ENCODE measurements at places on chromosomes 4 and X.

DNA sequence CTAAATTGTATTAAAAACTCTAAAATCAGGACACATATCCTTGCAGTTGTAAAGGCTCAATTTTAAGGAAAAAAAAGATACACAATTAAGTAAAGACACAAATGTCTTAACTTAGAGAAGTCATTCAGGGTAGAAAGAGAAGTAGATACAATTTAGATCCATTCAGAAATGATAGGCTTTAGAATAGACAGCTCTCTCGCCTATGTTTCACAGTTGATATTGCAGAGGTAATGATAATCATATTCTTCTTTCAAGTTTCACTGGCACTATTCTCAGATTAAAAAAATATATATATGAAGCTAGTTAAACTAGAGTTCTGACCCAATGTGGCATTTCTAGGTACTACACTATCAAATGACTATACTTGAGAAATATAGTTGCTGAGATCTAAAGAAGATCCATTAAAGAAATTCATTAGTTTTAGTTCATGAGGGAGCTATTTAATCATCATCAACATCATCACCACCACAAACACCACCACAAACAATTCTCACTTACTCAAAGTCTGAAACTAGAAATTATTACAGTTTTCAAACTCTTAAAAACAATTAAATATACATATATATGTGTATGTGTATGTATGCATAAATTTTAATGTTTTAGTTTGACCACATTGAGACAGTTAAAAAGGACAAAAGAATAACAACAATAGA, 93.1 kb downstream of the ANTXR2 start:
- DNase-seq, result no peak

- no peak for DNase-seq
These were observed at the start of gene L1CAM for GRCh38 chrX:153885968-153886903. Gene L1CAM (minus strand): TSS chrX:153886173. CDS start chrX:153875836, 10,337 bp downstream.

- DNase-seq, result no peak
These were observed 648 bp downstream of the GRK4 start for GRCh38 chr4:2963966-2964471.

GRCh38 chr4:153555730-153556434, 89.7 kb downstream of the TMEM131L start:
- DNase-seq, result no peak

DNA sequence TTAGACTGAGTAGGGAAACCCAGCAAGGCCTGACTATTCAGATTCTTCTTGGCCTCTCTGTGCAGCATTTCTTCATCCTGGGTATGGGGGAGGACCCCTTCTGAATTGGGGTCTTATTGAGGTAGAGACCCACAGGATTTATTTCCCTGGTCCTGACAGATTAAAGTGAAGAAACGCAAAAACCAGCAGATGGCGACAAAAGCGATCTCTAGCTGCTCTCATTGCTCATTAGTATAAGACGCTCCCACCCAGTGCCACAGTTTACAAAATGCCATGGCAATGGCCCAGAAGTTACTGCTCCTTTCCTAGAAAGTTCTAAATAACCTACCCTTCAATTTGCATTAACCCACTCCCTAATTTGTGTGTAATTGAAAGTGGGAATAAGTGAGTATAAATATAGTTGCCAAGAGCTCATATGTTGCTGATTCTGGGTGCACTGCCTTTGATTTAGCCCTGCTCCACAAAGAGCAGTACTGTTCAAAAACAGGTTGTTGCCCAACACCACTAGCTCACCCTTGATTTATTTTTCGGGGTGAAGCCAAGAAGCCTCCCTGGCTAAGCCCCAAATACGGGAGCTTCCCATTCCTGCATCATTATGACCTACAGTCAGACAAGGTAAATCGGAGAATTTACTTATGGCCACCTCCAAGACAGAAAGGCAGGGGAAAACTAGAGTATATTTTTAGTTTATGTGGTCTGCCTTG, 3.7 kb upstream of the BEX4 start:
- DNase-seq, result no peak

DNA sequence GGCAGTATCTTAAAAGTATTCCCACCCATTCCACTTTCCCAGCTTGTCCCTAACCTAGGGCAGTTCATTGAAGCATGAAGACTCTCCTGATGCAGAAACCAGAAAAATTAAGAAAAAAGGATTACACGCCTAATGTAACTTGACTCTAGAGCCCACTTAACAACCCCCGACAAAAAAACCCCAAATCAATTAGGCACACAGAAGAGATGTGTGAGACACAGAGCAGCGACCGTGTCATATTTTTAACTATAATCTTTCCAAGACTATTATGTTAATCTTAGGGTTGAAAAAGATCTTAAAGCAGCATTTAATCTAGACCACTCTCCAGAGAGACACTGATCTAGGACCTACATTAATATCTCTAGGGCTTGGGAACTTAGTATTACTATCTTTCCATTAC, 1.3 kb downstream of the YTHDC1 start:
- DNase-seq, result no peak

DNA sequence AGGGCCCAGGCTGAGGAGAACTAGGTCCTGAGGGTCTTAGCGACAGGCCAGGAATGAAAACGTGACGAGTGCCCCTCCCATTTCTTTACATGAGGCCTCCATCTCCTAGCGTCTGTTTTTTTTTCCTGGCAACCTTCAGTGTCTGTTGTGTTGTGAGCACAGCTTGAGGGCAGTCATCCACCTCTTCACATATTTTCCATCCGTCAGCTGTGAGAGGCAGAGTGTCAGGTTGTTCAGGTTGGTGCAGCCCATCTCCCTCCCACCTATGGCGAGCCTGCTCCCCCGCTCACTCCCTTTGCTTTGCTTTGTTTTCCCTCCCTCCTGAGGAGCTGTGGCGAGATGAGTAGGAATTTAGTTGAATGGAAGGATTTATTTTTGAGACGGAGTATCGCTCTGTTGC, 51.7 kb upstream of the CHRNA9 start:
- peak; percentile 10 for DNase-seq

DNA sequence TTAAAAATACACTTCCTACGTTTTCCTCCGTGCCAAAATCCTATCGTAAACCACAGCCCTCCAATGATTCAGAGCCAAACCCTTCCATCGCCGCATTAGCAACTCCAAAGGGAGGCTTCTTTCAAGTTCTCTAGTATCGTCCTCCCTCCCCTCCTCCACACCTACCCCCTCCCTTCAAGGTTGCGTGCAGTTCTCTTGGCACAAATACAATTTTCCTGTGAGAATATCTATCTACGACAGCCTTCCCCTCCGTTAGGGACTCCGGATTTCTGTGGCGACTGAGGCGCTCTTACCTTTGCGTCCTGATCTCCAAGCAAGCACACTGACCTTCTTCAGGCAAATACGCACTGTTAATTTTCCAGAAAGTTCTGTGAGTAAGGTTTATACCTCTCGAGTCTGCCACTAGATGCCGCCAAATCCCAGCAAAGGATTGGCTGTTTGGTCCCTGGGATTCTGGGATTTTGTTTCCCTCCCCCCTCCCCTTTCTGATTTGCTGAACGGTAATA, 1.2 kb upstream of the MORF4L2 start:
- DNase-seq, result peak; percentile 51

GRCh38 chr4:86816501-86817273, 32.5 kb downstream of the SLC10A6 start:
- no peak for DNase-seq

- DNase-seq, result peak; percentile 1
These were observed 62.4 kb upstream of the PDLIM3 start for GRCh38 chr4:185597532-185598188.

- DNase-seq, result no peak
These were observed 172.8 kb downstream of the SCFD2 start for GRCh38 chr4:53193111-53193510.

GRCh38 chr4:151727365-151727764, 33.4 kb downstream of the GATB start:
- no peak for DNase-seq

DNA sequence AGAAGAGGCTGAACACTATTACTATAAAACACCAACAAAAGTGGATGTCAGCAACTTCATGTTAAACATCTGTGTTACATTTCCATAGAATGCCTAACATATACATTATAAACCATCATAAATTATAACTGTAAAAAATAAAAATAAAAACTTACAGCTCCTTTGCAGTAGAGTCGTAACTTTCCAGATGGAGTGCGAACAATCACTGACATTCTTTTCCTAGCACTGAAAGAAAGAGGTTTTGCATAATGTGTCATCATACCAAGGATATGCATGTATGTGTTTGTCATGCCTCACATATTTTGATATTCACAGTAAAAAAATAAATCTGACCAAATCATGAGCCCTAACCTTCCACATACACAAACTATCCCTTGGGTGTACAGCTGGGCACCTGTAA, 113.1 kb downstream of the ATP8A1 start:
- DNase-seq, result no peak
